Activated T-cell treated with anti-CD3 and anti-CD28 coated beads for 1 hour (primary cell): ENCODE measurements at places on chromosomes 12 and 14.
A peak's percentile ranks its signal among the peaks of the same experiment; 100 is the strongest.

- no peak for DNase-seq
These were observed 368.7 kb upstream of the PRICKLE1 start for GRCh38 chr12:42958291-42958674.

DNA sequence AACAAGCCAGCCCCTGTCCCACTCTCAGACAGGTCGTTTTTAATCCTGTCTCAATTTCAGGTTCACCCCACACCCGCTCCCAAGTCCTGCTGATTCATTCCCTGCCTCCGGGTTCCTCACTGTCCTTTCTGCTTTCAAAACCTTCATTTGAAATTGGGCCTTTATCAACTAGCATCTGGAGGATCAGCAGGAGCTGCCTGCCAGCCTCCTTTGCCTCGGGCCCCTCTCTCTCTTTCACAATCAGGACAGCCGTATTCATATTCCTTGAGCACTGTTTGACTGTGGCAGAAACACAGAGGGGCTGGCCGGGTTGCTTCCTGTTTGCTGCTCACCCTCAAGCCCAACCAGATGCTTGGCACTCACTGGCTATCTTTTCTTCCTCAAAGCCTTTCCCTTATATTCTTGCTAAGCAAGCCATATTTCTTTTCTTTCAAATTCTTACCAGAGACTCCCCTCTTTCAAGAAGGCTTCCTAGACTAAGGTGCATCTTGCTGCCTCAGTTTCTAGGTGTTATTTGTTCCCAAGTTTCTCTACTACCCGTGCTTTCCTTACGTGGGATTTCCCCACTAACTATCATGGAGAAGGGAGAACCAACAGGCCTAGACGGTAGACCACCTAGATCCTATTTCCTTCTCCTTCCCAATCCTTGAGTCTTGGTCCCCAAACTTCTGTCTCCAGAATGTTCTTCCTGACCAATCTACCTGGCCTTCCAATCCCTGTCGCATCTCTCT lies 3.0 kb downstream of the GALNT6 start:
- no peak for DNase-seq

DNA sequence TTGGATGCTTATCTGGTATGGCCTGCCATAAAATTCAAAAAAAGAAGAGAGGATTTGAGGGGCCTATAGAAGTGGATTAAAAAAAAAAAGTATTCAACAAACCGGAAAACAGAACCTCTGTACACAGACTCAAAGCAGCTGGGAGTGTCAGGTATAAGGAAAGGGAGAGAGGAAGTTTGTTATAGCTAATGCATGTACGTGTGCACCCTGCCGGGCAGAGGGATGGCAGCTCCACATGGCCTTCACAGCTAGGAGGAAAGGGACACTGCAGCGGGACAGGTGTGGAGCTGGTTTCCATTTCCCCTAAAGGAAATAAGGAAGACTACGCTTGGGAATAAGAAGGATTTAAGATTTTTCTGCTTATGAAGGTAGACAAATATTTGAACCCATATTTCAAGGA lies 21.5 kb downstream of the SLC7A8 start:
- DNase-seq, result no peak

GRCh38 chr12:12636641-12637040 lies 25.0 kb downstream of the CREBL2 start:
- DNase-seq, result no peak

GRCh38 chr14:50242566-50243310 lies 11.4 kb upstream of the SOS2 start:
- no peak for DNase-seq

GRCh38 chr14:65958664-65959562 lies 527.3 kb upstream of the CCDC196 start:
- no peak for DNase-seq

DNA sequence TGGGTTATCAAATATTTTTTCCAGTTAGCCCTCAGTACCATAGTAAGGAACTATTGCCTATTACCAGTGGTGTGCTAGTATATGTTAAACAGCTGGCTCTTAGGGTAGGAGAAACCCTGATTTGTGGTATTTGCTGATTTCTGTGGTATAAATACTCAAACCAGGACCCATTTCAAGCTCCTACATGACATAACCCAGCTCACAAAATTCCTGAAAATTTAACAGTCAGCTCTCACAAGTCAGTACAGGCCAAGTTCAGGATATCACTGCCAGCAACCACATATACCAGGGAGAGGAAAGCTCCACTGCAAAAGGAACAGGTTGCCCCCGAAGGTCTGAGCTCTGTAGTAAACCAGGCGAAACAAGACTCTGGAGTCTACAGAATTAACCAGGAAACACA lies 315.3 kb downstream of the NOVA1 start:
- DNase-seq, result no peak

GRCh38 chr12:129381715-129382114 lies 522.1 kb downstream of the TMEM132D start:
- no peak for DNase-seq

- no peak for DNase-seq
These were observed 236.2 kb downstream of the SLC41A2 start for GRCh38 chr12:104721936-104722335.

DNA sequence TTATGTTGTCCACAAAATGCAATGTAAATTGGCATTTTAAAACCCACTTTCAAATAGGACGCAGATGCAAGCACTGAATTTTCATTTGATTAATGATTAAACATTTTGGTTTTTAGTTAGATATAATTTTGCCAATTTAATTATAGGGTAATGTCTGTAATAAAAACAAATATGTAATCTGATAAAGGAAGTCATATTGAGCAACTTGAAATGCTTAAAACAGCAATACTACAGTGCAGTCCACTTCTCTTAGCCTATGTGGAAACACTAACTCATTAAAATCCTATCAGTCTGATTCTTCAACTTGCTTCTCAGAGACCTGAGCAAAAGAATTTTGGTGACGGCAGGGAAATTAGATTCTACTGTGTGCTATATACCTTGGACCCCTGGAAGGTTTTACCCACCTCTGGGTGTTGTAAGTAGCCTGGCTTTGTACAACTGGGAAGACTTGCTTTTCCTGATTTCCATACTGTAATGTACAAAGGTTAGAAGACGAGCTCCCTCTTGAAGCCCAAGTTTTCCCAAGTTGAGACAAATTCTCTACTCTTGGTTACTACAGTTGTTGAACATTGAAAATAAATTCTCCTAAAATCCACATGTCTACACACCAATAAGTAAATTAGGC lies 4.1 kb downstream of the TRHDE start:
- no peak for DNase-seq

DNA sequence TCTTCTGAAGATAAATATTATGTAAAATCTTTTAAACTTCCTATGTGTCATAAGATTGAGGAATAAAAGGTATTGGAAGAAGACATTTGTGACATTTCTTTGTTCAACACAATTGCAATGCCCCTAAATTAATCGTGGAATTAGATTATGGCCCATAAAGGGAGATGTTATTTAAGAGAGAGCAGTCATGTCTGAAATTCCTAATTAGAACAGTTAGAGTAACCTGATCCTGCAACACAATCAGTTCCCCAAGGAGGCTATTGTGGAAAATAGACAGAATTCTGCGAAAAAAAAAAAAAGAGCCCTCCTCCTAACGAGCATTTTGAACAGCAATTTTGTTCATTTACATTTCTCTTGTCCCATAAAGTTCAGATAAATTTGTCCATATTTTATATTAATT lies 339.5 kb downstream of the PAWR start:
- no peak for DNase-seq

DNA sequence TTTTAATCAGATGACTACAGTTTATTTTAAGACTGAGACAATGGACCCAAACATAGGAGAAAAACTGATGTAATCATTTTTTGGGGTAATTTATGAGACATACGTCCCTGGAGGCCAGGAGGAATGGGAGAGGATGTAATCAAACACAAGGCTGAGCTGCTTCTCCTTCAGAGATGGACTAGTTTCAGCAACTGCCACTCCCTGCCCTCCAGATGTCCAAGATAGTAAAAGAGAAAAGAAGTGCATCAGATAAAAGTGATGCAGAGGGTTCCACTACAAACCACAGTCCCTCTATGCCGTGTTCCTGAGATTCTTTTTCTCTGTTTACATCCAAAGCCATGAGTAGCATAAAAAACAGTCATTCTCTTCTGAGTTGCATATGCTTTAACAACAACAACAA lies 101.1 kb downstream of the DACT1 start:
- no peak for DNase-seq

GRCh38 chr12:130194154-130194553 lies 31.9 kb downstream of the FZD10 start:
- no peak for DNase-seq

GRCh38 chr12:130826151-130826801 lies 12.8 kb downstream of the STX2 start:
- DNase-seq, result peak; percentile 62

DNA sequence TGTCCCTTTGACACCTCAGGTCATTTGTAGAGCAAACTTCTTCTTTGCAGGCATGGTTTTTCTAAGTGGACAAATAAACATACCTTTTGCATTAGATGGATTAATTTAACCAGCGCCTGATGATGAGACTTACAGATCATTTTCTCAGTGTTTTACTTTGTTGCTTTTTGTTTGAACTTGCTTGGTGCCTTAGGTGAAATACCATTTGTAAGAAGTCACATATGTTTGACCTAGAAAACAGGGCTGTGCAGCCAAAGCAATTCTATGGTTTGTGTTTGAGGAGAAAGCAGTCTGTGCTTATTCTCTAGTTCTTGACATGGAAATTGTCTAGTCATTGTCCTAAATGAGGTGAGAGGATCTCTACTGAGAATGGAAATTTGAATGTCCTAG lies 111.1 kb downstream of the DIP2B start:
- no peak for DNase-seq

DNA sequence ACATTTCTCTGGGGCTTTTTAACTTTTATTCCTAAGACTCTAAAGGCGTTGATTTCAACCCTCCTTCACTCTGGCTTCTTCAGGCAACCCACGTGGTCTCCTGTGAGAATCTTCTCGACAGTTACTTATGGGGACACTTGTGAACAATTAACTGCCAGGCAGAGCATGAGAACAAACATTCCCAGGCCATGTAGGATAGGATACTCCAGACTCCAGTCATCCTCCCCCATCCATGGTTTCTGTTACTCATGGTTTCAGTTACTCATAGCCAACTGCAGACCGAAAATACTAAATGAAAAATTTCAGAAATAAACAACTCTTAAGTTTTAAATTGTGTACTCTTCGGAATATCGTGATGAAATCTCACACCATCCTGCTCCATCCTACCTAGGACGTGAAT lies 19.5 kb downstream of the GPR68 start:
- no peak for DNase-seq

DNA sequence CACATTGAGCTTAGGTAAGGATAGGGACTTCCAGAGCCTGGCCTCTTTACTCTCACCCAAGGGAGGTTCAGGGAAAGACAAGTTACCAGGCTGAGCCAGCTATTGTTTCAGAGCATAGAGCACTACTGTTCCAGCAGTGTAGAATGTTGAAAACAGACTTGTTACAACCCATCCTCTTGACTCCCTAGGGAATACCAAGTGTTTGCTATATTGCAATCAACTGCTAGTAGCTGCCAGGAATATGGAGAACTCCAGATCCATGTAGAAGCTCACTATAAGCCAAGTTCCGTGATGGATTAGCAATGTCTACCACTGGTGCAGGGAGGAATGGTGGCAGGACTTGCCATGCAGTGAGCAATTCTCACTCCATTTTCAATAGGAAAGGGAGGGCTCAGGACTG lies 199.8 kb upstream of the RBM19 start:
- no peak for DNase-seq

GRCh38 chr12:62977883-62978282 lies 42.9 kb upstream of the PPM1H start:
- DNase-seq, result no peak

DNA sequence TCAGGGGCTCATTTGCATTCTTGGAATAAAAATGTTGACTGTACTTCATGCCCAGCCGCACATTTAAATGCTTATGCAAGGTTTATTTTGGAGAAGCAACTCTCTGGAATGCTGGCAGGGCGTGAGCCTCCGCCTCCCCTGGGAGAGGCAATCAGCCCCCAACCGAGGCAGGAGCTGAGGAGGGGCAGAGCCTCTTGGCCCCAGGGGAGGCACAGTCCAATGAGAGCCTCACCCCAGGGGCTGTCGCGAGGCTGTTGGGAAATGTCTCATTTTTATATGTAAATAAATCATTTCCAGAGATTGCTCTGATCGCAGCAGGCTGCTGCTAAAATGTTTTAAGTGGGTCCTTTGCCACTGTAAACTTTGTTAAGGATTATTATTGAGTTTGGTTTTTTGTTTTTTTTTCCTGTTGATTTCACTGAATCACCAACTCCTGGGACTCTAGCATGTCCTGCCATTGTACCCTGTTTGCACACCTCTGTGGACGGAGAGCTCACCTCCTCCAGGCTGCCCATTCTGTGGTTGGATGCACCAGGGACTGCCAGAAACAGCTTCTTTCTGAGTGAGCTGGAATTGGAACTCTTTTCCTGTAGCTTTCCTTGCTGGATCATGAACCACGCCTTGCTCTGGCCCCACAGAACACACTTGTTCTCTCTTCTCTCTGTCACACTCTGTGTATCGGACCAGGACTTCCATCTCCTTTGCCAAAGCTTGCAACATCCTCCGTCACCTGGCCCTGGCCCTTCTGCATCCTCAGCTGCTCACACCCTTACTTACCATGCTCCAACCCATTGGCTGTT lies 46.9 kb upstream of the FAM181A start:
- no peak for DNase-seq

- no peak for DNase-seq
These were observed 53.8 kb downstream of the SFSWAP start for GRCh38 chr12:131764738-131765137.

GRCh38 chr14:87705439-87705896 lies 287.5 kb downstream of the GALC start:
- no peak for DNase-seq

DNA sequence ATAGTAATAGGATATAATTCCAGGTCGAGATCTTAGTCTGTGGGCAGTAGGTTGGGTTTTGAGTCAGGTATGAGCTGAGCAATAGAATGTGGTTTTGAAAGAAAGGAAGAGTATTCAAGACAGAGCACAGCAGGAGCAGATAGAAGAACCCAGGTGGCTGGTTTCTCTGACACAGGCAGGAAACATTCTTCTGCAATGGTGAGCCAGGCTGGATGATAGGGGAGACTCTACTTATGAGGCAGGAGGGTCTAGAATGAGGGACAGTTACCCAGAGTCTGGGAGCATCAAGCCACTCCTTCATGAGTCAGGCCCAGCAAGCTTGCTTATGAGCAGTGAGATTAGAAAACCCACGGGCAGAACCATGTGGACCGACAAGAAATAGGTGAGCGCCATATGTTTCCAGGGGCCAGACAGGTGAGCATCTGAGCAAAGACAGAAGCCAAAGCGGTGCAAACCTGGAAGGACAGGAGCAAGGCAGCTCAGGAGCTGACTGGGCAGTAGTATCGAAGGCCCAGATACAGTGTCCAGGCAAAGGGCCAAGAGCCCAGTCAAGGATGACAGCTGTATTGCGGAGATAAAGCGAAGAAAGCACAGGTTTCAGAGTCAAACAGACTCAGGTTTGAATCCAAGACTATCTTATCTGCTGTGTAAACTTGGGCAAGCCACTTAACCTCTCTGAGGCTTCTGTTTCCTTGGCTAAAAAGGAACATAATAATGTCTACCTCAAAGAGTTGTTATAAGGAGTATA lies 22.5 kb upstream of the PCNX1 start:
- no peak for DNase-seq

DNA sequence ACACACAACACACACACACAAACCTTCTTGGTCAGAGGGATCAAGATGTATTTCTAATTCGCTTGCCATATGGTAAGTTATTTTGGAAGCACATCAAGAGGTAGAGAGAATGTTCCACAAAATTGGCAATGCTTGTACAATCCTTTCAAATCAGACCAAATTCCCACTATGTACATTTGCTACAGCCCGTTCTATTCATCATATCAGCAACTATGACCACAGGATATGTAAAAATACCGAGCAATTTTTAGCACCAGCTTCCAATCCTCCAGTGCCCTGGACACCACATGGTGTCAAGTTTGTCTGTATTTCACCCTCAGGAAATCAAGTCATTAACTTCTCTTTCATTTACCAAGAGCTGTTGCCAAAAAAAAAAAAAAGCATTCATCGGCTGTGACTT lies 21.2 kb downstream of the TBX5 start:
- DNase-seq, result no peak
